Naive B cell (primary cell): ENCODE measurements at places on chromosomes 1 and 21. TPM values are rescaled to one million over a fixed set of nuclear protein-coding genes. Genes with fewer than 3 reads are reported as not detected.

DNA sequence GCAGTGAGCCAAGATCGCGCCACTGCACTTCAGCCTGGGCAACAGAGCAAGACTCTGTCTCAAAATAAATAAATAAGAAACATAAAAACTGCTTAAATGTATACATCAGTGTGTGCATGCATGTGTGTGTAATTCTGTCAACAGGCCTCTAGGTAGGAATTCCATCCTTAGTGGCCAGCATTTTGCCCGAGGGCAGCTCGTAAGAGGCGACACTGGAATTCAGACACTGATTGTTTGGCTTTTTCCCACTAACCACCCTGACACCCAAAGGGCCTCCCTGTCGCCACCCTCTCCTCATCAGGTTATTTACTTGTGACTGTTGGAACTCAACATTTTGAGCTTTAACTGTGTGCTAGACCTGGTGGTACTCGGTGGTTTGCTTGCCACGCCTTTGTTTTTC is 64.0 kb upstream of the KIF1B start:
- DNase-seq: no peak

Gene ANGPTL3
- polyA plus RNA-seq: not detected

DNA sequence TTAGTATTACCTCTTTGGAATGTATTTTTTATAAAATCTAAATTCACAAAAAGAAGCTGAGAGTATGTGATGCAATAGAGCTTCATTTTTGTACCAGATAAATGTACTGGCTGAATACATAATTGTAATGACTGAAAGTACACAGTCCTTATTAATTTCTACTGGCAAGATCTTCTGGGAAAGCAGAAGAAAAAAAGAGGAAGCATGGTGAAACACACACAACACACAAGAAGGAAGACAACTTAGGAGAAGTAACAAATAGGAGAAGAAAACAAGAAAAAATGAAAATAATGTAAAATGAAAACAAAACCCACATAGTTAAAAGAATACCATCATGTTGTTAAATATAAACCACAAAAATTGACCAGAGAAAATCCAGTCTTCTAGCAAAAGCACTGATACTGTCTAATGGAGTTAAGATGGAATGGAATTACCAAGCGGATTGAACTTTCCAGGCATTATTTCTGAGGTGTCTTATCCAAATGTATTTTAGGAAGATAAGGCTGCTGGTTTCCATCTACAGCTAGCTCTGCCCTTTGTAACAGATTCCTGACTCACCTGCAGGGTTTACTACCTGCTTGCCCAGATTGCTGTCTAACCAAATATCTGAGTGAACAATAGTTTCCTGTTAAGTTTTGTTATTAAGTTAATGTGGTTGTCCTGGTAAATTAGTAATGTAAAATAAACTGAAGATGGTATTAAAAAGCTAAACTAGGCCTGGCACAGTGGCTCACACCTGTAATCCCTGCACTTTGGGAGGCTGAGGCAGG is 4.5 kb upstream of the COP1 start:
- no peak for DNase-seq

Gene PPFIA4
- polyA plus RNA-seq: not detected

Gene HOOK1
- polyA plus RNA-seq: 5.8 TPM
